ENCODE measurements at places on chromosomes 7 and 10.

GRCh38 chr7:149404396-149404795 lies 56.5 kb downstream of the ZNF777 start:
- DNase-seq, result no peak

DNA sequence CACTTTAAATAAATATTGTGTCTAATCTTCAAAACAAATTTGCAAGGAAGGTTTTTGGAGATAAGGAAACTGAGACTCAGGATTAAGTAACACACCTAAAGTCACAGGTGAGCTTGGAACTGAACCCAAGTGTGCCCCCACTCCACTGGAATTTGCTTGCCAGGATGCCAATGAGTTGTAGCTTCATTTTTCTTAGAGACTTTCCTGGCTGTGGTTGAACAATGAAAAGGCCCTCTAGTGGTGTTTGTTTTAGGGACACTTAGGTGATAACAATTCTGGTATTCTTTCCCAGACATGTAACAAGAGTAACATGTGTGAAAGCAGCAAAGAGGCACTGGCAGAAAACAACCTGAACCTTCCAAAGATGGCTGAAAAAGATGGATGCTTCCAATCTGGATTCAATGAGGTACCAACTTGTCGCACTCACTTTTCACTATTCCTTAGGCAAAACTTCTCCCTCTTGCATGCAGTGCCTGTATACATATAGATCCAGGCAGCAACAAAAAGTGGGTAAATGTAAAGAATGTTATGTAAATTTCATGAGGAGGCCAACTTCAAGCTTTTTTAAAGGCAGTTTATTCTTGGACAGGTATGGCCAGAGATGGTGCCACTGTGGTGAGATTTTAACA lies 1.5 kb downstream of the IL6 start:
- DNase-seq, result no peak

GRCh38 chr10:133104963-133105640 lies 17.4 kb downstream of the ADGRA1 start:
- DNase-seq, result no peak

- no peak for DNase-seq
These were observed 7.8 kb downstream of the ELMO1 start for GRCh38 chr7:37440738-37441385.

DNA sequence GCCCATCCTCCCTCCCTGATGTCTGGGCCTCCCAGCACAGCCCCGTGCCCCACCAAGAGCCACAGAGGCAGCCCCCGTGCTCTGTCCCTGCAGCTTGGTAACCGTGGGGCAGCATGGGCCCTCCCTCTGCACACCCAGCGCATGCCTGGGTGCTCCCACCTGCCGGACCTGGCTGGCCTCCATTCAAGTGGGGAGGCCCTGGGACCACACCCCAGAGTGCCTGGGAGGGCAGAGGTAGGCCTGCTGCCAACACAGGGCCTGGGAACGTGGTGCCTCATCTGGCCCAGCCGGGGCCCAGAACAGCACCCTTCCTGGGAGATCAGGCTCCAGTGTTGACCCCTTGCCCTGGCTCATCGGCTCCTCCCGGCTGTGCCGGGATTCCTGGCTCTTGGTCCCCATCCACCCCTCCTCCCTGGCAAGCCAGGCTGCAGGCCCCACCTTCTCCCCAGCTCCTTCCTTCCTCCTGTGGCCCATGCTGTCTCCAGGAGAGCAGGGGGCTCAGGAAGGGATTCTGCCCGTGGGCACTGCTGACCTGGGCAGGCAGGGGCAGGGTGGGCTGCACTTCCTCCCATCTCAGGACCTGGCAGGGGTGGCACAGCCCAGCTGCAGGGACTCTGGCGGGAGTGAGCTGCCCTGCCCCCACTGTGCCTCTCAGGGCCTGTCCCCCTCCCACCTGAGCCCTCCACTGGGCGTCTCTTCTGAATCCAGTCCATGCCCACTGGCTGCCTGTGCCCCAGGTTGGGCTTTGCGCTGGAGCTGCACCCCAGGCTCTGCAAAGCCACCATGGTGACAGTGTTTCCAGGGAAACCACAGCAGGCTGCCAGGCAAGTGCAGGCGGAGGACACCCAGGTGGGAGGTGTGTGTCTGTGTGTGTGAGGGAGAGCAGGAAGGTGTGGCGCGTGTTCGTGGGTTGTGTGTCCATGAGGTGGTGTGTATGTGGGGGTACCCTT lies 32.6 kb downstream of the PWWP2B start:
- DNase-seq, result no peak

- DNase-seq, result no peak
These were observed 163.6 kb downstream of the GALNT11 start for GRCh38 chr7:152189061-152189460.
